WTC11 (cell line): ENCODE measurements at places on chromosomes 11 and 22. TPM values are rescaled to one million over a fixed set of nuclear protein-coding genes. Genes with fewer than 3 reads are reported as not detected.

- no peak for DNase-seq
Observed at GRCh38 chr11:71499125-71499524, 27.9 kb upstream of the KRTAP5-7 start.

- DNase-seq = no peak
Observed at GRCh38 chr22:47297261-47298016, 535.0 kb downstream of the TBC1D22A start.

DNA sequence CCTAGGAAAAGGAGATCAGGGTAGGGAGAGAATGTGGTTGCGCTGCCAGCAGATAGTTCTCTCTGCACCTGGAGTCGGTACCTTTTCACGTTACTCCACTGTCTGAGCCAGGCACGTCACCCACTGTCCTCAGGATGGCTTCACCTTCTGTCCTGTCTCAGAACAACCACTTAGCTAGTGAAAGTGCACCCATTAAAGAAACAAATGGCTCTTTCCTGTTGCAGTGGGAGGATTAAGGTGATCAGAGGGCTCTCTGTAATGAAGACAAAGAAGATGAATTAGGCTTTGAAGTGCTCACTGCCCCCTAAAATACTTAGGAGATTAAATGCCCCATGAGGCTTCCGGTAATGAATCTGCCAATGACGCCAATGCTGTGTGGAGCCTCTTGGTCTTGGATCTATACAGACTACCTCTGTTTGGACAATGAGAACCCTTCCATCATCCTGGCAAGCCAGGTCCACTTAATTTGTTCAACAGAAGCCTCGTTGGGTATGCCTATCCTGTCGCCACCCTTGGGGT lies 113.7 kb downstream of the INSC start:
- DNase-seq = no peak

- no peak for DNase-seq
Observed at GRCh38 chr11:108069947-108070346, 51.4 kb upstream of the ACAT1 start.

- DNase-seq = no peak
Observed at GRCh38 chr11:106683435-106683834, 334.8 kb downstream of the GUCY1A2 start.

DNA sequence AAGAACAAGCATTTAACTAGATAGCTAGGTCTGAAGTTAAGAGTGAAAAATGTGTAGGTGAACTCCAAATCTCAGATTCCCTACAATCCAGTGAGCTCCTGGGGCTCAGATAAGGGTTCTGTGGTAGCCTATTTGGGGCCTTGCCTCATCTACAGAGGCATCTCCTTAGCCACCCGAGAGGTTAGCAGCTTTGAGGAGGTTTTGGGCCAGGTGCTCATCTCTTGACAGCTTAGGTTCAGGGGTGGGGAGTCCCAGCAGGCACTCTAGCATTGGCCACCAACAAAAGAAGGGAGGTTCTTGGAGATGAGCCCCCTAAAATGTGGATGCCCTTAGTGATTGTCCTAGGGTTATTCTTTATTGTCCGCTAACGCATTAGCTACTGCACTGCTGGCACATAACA lies 184.4 kb upstream of the B3GAT1 start:
- no peak for DNase-seq

DNA sequence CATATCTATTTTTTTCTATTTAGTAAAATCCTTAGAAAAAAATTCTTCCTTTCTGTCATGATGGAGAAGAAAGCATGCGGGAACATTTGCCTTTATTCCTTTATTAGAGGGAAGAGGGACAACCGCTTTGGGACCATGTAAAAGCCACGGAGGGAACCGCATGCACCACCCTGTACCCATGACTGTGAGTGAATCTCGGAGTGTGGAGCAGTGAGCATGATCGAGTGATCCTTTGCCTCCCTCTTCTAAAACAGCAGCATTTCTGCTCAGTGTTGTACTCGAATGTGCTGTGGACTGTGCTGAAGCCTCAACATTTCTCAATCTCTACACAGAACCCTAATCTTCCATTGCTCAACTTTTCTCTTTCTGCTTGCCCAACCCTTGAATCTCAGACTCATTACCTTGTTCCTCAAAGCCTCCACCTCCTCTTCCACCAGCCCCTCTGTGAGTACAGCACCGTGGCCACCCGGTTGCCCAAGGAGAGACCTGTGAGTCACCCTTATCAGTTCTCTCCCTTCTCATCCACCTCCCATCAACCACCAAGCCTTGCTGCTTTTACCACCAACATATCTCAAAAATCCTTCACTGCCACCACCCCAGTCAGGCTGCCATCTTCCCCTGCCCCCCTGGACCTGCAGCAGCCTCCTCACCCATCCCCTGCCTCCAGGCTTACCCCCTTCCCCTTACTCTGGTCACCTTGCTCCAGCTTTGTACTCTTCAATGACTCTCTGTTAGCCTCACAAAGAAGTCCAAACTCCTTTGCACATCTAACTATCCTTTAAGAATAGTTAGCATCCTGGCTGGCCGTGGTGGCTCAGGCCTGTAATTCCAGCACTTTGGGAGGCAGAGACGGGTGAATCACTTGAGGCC lies 103.1 kb downstream of the NAT10 start:
- no peak for DNase-seq

GRCh38 chr11:75700940-75701339 lies 16.7 kb upstream of the MOGAT2 start:
- DNase-seq = no peak

DNA sequence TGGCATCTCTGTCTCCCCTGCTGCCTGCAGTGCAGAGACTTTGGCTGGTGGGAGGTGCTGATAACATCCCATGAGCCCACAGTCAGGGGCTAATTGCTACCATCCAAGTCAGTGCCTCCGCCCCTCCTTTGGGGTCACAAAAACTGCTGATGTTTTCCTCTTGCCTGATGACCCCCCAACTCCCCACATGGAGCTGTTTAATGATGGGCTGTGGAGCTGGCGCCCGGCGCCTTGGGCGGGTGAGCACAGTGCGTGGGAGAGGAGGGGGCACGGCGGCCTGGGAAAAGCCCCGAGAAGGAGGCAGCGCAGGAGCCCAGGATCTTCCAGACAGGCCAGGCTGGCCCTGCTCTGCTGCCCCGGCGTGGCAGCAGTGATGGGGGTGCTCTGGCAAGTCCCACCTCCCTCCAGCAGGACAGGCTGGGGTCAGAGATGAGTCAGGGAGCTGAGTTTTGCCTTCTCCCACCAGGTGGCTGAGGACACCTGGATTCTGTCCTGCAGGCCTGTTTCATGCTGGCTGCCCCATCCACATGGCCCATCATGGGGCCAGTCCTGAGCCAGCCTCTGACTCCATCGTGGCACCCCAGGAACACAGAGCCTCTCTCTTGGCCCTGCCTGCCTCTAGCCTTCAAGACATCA lies 43.8 kb downstream of the NECTIN1 start:
- DNase-seq = no peak

DNA sequence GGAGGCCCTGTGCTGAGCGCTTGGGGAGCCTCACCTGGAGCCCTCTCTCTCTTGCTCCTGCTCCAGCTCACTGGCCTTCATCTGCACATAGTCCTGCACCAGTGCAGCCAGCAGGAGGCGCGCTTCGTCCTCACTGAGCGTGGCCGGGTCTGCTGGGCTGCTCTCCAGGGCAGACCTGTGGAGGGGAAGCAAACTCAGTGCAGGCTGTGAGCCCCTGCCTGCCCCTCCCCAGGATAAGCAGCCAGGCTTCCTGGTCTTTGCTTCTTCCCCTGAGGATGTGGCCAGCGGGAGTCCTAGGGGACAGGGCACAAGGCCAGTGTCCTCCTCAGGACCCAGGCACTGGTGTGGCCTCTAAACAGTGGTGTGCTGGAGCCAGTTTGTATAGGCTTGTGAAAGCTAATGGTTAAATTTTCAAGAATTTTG lies 2.2 kb downstream of the CALCA start:
- DNase-seq = peak; percentile 94

GRCh38 chr11:35190804-35191348 lies 51.9 kb downstream of the CD44 start:
- DNase-seq = no peak

DNA sequence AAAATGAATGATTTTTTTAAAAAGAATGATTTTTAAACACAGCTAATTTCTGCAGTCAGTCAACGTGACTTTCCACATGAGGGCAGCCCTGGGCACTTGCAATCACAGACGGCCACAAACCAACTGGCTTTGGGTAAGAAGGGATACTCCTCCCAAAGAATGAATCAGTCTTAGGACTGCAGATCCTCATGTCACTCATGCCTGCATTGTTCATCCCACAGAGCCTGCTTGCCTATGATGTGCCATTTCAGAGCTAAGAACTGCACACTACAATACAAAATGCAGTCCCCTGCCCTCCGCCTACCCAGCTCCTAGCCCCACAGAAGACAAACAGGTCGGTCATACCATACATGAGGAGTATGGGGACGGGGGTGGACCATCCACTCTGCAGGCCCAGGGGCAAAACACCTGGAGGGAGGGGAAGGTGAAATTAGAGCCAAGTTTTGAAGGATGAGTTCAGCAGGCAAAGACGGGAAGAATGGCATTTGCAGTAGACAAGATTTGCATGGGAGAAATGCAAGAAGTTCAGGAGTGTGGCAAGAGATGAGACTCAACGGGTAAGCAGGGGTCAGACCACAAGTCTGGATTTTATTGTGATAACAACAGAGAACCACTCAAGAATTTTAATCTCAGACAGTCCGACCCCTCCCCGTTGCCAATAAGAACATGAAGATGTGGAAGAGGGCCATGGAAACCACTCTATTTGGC lies 24.7 kb downstream of the PACSIN2 start:
- DNase-seq = no peak

GRCh38 chr11:107924306-107924705 lies 3.9 kb upstream of the RAB39A start:
- no peak for DNase-seq

DNA sequence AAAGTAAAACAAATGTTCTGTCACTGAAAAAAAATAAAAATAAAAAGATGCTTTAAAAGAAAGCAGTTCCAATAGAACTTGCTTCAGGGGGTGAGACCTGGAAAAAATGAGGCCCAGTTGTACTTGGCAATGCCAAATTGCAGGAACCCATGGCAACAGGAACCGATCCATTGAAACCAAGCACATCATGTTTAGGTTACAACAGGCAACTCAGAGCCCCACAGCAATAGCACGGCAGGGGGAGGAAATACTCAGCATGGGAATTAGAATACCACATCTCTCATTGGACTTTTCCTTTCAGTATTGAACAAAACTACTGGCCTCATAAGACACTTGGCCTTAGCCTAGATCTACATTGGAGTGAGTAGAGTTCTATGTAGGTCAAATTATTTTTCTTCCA lies 84.3 kb downstream of the MSANTD4 start:
- no peak for DNase-seq

GRCh38 chr11:102733232-102733875 lies 8.6 kb upstream of the MMP8 start:
- peak; percentile 86 for DNase-seq

DNA sequence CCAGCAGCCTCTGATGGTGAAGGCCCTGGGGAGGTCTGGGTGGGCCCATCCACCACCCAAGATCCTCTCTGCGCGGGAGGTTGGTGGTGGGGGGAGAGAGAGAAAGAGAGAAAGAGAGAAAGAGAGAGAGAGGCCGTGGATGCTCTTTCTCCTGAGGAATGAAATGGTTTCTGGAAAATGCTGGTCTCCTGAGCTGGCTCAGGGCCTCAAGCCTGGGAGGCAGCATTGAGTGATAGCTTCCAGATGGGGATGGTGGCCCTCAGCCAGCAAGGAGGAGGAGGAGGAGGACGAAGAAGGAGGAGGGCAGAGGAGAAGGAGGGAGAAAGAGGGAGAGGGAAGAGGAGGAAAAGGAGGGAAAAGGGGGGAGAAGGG lies 4.6 kb downstream of the TSPAN32 start:
- no peak for DNase-seq

DNA sequence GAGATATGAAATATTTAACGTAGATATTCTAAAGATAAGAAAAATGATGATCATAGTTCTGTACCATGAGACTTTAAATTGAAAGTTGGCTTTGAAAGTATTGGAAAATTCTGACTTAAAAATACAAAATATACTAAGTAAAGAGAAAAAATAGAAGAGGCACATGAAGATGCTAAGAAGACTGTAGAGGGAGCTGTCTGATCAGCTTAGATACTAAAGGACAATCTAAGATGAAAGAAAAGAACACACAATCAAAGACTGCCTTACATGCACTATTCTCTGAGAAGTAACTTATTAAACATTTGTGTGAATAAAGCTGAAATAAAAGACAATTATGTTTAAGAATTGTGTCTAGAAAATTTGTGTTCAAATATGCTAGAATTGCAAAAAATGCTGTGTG lies 55.1 kb downstream of the RBMXL2 start:
- DNase-seq = no peak

- DNase-seq = no peak
Observed at GRCh38 chr11:68043349-68044144, 4.7 kb downstream of the TCIRG1 start.

DNA sequence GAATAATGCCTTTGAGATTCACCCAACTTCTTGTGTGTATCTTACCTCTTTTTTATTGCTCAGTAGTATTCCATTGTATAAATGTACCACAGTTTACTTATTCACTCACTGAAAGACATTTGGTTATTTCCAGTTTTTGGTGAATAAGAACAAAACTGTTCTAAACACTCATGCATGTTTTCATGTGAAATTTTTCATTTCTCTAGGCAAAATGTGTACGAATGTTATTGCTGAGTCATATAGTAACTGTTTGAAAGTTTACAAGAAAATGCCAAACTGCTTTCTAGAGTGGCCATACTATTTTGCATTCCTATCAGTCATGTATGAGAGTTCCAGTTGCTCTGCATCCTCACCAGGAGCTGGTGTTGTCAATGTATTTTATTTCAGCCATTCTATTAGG lies 8.8 kb upstream of the EMSY start:
- no peak for DNase-seq

GRCh38 chr11:108511851-108512474 lies 13.8 kb upstream of the POGLUT3 start:
- no peak for DNase-seq

GRCh38 chr11:130404727-130405126 lies 23.7 kb downstream of the ADAMTS8 start:
- DNase-seq = no peak

DNA sequence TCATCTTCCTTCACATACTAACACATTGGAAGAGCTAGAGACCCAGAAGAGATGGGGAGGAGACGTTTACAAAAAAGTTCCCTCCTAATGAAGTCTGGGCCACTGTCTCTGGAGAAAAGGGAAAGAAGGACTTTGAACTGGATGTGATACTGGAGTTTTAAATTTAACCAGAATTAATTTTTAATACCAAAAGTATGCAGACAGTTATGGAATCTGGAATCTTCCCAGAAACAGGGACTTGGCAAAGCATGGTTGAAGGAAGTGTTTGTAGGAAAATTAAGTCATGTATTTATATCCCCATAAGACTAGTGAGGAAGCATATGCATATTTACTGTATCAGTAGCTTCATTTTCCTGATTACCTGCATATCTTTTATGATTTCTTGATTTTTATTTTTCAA lies 215.5 kb downstream of the TTC28 start:
- no peak for DNase-seq

Gene PATE2
- not detected in 3 replicates for total RNA-seq

Gene PKDREJ
- 0.02 to 0.07 TPM in 2 of 3 replicates, not detected in the other for total RNA-seq

Gene SHISAL1
- 1.8 to 2.7 TPM (median 1.8 TPM) in 3 replicates for total RNA-seq

Gene LRRN4CL
- total RNA-seq = 0.16 to 0.39 TPM (median 0.23 TPM) in 3 replicates

Gene OR4A16
- not detected in 3 replicates for total RNA-seq

Gene PATE4
- not detected in 3 replicates for total RNA-seq

Gene CYB5R3
- total RNA-seq = 85.4 to 98.7 TPM (median 93.9 TPM) in 3 replicates
